ENCODE measurements at places on chromosomes 2 and 18. TPM values are rescaled to one million over a fixed set of nuclear protein-coding genes. Genes with fewer than 3 reads are reported as not detected.

DNA sequence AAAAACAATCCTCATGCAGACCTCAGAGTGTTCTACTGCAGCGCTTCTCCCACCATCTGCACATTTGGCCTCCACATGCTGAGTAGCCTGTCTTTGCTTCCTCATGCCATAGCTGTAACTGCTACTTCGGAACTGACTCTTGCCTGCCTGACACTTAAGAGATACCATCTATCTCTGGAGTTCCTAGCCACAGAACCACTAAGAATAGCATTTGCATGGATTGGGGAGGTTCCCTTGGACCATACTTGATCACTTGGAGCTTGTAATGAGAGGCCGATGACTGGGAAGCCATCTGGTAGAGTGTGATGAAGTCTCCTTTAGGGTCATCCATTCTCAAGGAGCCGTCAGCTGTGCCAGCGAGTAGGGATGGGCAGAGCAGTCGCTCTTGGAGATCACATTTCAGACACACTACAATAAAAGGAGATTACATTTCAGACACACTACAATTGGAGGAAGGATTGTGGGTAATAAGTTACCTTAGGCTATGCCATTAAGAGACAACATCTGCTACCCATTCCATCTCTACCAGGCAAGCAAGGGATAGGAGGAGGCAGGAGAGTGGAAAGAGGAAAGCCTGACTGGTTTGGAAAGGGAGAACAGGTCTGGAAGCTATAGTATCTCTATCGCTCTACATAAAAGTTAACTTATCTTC is 21.8 kb downstream of the DOK1 start:
- no peak for DNase-seq

DNA sequence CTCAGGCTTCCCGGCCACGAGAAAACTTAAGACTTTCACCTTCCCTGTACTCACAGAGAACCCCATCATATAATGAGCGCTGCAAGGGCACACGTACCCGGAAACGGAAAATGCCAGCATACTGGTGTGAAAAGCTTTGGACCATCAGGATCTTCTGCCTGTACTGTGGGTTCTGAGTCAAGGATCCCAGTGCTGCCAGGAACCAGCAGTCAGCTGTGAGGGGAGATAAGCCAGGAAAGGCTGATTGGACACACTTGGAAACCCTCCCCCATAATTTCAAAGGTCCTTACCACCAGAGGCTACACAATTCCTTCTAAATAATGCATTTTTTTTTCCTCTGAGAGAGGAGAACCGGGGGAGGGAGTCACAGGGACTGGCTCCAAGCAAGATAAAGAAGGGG is 31.4 kb downstream of the CAPN13 start:
- DNase-seq = peak; percentile 47

- no peak for DNase-seq
Observed at GRCh38 chr18:79071503-79072210, 2.5 kb downstream of the ATP9B start.

- DNase-seq = no peak
Observed at GRCh38 chr2:508121-508520, 169.1 kb downstream of the TMEM18 start.

The STK39 gene
- 22.5 TPM for total RNA-seq

The TUBA3D gene
- total RNA-seq = not detected

GRCh38 chr2:71706836-71707235 is 253.5 kb downstream of the DYSF start:
- no peak for DNase-seq

GRCh38 chr2:216645636-216645950 is 12.4 kb downstream of the IGFBP2 start:
- no peak for DNase-seq

- DNase-seq = no peak
Observed at GRCh38 chr2:128502638-128503246, 184.1 kb upstream of the HS6ST1 start.

DNA sequence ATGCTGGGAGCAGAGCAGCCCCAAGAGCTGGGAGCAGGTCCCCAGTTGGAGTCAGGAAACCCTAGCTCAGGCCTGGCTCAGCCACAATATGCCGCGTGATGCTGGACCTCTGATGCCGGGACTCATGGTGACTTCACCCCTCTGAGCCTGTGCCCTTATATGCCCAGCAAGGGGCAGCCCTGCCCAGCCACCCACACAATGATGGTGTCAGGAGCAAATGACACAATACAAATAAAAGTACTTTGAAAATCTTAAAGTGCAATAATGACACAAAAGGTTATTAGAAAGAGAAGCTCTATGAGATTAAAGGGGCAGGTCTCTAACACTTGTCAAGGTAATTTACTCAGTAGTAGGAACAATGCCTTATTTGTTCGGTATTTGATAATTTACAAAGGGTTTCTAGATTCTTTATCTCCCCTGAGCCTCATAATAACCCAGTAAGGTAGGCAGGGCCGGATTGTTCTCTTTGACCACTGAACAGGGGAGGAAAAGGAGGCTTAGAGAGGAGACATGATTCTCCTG is 18.3 kb upstream of the KIF3C start:
- peak; percentile 49 for DNase-seq

DNA sequence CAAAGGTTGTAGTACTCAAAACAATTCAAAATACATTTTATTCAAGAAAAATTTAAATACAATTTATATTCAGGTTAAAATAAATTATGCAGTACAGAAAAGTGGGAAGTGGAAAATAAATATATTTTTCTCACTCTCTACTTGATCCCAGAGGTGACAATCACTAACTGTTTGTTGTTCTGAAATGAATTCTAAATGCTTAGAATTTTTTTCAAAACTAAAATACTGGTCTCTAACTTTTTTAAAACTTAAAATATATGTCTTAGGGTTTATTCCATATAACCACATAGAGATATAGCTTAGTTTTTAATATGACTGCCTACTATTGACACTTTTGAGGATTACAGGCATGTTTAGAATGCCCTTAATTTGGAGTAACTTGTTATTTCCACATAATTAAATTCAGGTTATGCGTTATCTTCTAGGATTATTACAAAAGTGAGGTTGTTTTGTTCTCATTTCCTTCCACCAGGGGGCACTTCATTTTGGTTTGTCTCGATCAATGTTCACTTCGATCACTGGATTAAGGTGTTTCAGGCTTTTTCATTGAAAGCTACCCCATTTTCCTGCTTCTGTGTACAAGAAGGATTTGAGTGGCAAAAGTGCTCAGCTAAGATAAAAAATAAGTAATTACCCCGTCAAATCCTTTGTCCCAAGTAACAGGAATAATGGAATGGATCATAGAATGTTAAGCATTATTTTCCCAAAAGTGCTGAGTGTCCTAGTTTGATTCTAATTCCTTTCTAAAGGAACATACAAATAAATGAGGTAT is 27.1 kb upstream of the TFPI start:
- peak; percentile 22 for DNase-seq

GRCh38 chr2:190843890-190844699 is 36.5 kb upstream of the GLS start:
- DNase-seq = peak; percentile 78

DNA sequence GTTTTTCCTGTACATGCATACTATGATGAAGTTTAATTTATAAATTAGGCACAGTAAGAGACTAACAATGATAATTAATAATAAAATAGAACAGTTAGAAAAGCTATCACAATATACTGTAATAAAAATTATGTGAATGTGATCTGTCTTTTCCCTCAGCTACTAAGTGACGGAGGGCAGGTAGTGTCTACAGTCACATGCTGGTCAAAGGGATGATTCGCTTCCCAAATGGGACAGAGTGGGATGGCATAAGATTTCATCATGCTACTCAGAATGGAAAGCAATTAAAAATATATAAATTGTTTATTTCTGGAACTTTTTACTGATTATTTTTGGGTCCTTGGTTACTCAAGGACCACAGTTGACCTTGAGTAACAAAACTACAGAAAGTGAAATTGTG is 71.5 kb downstream of the DAW1 start:
- no peak for DNase-seq

The BOLL gene
- total RNA-seq = not detected

The LIMS2 gene
- total RNA-seq = not detected

- DNase-seq = no peak
Observed at GRCh38 chr2:120856421-120856862, 120.8 kb downstream of the GLI2 start.

GRCh38 chr2:229832510-229832898 is 89.3 kb downstream of the TRIP12 start:
- no peak for DNase-seq

DNA sequence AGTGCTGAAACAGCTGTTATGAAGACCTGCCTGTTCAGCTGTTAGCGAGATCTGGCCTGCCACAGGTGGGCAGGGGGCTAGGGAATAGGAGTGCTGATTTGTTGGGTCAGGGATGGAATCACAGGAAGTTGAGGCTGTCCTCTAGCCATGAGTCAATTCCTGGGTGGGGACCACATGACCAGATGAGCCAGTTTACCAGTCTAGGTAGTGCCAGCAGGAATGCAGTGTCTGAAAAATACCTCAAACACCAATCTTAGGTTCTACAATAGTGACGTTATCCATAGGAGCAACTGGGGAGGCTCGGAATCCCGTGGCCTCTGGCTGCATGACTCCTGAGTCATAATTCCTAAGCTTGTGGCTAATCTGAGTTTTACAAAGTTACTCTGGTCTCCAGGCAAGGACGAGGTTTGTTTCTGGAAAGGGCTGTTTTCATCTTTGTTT is 44.9 kb downstream of the DYSF start:
- DNase-seq = peak; percentile 85

DNA sequence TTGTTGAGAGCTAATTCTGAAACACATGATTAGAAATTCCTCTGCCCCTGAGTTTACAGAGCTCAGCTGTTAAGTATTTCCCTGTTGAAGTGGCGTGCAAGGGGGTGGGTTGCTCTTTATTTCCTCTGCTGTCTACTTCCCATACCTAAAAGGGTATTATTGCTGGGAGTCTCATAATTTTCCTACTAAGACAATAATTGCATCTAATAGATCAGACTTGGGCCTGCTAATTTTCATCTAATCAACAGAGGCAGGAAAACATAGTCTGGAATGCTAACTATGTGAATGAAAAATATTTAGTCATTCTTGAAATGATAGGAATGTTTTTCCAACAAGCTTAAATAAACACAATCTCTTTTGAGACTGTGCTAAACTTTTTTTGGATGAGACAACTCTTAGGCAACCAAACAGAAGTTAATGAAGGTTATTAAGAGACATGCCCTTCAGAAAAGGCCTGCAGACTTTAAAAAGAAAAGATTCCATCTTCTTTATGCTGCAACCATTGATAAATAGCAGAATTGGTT is 111.4 kb downstream of the FEZ2 start:
- peak; percentile 41 for DNase-seq

DNA sequence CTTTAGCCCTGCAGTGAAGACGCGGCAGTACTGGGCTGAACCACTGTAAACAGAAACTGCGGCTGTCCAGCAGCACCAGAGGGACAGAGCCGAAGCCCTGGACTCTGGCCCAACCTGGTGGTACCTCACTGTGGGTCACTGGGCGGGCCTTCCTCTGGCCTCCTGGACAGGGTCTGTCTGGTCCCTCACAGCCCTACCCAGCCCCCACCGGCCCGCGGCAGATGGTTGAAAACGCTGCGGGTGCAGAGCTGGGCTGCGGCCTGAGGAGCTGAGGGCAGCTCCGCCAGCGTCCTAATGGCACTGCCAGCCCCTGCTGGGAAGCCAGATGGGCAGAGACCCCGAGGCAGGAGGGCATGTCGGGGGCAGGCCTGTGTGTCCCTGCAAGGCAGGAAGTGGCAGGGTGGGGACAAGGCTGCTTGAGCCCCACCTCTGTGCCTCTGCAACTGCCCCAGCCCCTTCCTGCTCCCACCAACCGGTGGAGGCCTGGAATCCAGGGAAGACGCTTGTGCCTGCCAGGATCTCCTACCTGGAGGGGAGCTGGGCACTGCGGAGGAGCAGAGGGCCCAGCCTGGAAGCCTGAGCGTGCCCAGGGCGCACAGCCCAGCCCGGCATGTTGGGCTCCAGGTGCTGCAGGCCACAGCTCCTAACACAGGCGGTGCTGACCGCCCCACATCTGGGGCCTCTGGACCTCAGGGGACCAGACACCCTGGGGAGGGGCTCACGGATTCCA is 36.3 kb downstream of the HS6ST1 start:
- no peak for DNase-seq

The TMEM247 gene
- total RNA-seq = not detected

The TGFA gene
- 6.6 TPM for total RNA-seq

The FNDC4 gene
- total RNA-seq = 1.9 TPM

The PAIP2B gene
- total RNA-seq = 2.5 TPM

The DNMT3A gene
- total RNA-seq = 17.7 TPM

- DNase-seq = no peak
Observed at GRCh38 chr2:99481941-99482340, 7.9 kb downstream of the REV1 start.

DNA sequence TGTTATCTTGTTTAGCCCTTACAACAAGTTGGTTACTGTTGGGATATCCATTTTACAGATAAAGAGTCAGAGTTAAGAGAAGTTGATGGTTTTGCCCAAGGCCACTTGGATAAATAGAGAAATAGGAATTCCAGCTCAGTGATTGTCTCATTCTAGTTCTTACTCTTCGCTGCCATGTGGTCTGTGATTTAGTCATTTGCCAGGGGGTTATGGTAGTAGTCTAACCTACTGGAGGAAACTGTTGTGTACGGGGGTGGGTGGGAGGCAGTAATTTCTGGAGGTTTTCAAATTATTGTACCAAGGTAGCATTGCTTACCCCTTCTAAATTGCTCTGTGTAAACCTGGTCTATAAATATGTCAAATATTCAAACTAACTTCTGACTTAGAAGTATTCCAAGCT is 110.4 kb downstream of the MAP2 start:
- no peak for DNase-seq

The OXER1 gene
- not detected for total RNA-seq

DNA sequence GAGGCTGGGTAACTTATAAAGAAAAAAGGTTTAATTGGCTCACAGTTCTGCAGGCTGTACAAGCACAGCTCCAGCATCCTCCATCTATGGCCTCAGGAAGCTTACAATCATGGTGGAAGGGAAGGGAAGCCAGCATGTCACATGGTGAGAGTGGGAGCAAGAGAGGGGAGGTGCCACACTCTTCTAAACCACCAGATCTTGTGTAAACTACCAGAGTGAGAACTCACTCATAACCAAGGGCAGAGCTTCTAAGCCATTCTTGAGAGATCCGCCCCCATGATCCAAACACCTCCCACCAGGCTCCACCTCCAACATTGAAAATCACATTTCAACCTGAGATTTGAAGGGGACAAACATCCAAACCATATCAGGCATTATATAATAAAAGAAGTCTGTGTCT is 121.6 kb upstream of the CDC42EP3 start:
- DNase-seq = no peak

DNA sequence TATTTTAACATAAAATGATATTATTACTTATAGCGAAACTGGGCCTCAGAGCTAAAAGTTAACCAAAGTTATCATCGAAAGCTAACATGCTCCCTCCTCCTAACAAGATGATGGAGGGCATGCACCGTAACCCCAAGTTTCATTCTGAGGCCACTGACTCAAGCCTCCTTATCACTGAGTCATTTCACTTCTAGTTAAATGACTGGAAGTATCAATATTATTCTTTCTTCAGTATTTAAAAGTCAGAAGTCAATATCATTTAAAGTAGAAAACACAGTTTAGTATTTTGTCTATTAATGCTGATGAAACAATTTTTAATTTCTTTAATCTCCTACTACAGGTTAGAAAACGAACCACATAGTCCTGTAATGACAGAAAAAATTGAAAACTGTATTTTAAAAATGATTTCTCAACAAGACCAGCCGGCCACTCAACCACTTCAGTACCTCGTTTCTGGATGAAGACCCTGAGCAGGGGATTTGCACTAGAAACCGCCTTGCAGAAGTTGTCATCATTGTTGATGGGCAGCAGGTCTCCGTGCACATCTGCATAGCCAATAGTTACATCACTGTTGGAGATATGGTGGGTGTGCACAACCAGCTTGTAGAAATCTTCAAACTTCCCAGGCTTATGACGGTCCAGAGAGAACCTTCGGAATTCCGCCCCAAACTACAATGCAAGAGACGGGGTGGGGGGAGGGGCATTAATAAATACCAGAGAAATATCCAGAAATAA is 44.9 kb downstream of the PARD6G start:
- peak; percentile 30 for DNase-seq

The GAD1 gene
- 8.6 TPM for total RNA-seq

The EFR3B gene
- total RNA-seq = 4.3 TPM
